ENCODE measurements at places on chromosomes 5 and 9. TPM values are rescaled to one million over a fixed set of nuclear protein-coding genes. Genes with fewer than 3 reads are reported as not detected.
A peak's percentile ranks its signal among the peaks of the same experiment; 100 is the strongest.

The ARHGEF39 gene
- total RNA-seq: 6.3 TPM

The SPARC gene
- total RNA-seq: 2,896 TPM

The TMEM252 gene
- total RNA-seq: not detected

The FAT2 gene
- 2.8 TPM for total RNA-seq

The NLN gene
- total RNA-seq: 43.4 TPM

The SCGB3A2 gene
- total RNA-seq: 0.49 TPM

The FRMD3 gene
- total RNA-seq: 0.40 TPM

The LIFR gene
- total RNA-seq: 62.4 TPM

GRCh38 chr5:141010047-141010793 is 41.0 kb upstream of the PCDHB1 start:
- no peak overlapping the region for H3K4me3 ChIP-seq
- no peak for DNase-seq
- no peaks in the 10 kb centered on the region for H3K27me3 ChIP-seq
- H3K27ac ChIP-seq: peak overlapping the region; percentile 36
- peaks cover 33% of the 10 kb centered on the region for H3K36me3 ChIP-seq

GRCh38 chr9:109743696-109744095 is 36.3 kb upstream of the PALM2AKAP2 start:
- H3K4me3 ChIP-seq: no peak overlapping the region
- H3K27ac ChIP-seq: peak overlapping the region; percentile 10
- no peak for DNase-seq
- no peaks in the 10 kb centered on the region for H3K36me3 ChIP-seq
- no peaks in the 10 kb centered on the region for H3K27me3 ChIP-seq
- H3K4me1 ChIP-seq: peaks cover 34% of the 10 kb centered on the region

DNA sequence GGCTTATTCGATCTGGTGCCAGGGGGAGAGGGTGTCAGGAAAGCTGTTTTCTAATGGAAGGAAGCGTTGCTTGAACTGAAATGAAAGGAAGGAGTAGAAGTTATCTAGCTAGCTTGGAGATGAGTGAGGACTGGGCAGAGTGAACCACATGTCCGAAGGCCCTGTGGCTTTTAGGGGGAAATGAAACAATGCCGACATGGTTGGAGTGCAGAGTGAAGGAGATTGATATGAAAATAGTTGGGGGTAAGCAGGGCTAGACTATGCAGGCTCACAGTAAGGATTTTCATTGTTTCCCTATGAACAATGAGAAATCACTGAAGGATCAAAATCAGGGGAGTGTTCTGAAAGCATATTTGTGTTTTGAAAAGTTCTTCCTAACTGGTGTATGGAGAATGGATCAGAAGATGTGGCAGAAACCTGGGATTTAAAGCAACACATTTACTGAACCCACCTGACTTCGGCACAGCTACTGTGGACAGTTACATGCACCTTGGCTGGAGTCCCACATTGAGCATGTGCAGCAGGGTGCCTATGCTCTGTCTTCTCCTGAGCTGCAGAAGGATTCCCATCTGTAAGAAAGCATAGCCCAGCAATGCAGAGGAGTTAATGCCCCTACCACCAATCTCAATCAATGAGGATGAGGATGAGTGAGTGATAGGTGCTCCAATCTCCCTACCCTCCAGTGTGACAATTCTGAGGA is 144.4 kb upstream of the TBCA start:
- no peak overlapping the region for H3K4me3 ChIP-seq
- H3K4me1 ChIP-seq: no peaks in the 10 kb centered on the region
- H3K36me3 ChIP-seq: peaks cover 2% of the 10 kb centered on the region

- H3K36me3 ChIP-seq: peaks cover 29% of the 10 kb centered on the region
- peaks cover 16% of the 10 kb centered on the region for H3K4me1 ChIP-seq
- H3K4me3 ChIP-seq: no peak overlapping the region
- H3K27me3 ChIP-seq: no peaks in the 10 kb centered on the region
- no peak overlapping the region for H3K27ac ChIP-seq
- DNase-seq: no peak
These were observed 102.2 kb downstream of the HACD4 start for GRCh38 chr9:20929276-20929675.

DNA sequence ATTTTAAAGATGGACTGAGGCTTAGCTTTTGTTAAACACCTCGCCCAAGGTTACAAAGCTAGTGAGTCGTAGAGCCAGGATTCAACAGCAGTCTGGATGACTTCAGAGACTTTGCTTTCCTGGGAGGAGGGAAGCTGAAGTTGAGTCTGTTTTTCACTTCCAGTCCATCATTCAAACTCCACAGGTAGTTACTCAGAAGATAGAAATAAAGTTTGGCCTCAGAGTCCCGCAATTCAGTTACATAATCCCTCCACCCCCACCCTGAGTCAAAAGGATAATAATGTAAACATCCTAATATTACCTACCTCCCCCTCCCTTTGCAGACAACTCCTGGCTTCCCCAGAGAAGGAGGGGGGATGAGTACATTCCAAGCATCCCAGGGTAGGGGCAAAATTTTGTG is 8.1 kb downstream of the HBEGF start:
- H3K36me3 ChIP-seq: peaks cover 4% of the 10 kb centered on the region
- no peak overlapping the region for H3K27ac ChIP-seq
- no peak for DNase-seq
- H3K4me3 ChIP-seq: no peak overlapping the region
- H3K4me1 ChIP-seq: peaks cover 5% of the 10 kb centered on the region

DNA sequence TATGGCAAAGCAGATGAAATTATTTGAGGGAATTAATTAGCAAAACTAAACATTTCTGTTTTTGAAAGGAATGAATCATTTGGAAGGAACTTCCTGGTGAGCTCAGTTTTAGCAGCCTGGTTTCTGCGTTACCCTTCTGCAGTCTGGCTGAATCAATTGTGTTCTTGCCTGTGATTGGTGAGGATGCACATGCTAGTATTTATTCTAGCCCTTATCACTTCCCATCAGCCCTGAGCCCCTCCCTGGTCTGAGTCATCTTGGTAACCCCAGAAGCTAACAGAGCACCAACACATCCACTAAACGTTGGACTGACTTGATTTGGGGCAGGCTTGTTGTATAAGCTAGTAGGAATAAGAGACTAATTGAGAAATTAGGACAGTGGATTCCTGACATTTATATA is 6.6 kb downstream of the TJP2 start:
- no peak overlapping the region for H3K4me3 ChIP-seq
- DNase-seq: no peak
- peaks cover 5% of the 10 kb centered on the region for H3K27me3 ChIP-seq

- H3K4me3 ChIP-seq: no peak overlapping the region
- no peak for DNase-seq
- peaks cover 15% of the 10 kb centered on the region for H3K4me1 ChIP-seq
- no peaks in the 10 kb centered on the region for H3K36me3 ChIP-seq
These were observed 13.5 kb downstream of the GAPT start for GRCh38 chr5:58504766-58505165.

DNA sequence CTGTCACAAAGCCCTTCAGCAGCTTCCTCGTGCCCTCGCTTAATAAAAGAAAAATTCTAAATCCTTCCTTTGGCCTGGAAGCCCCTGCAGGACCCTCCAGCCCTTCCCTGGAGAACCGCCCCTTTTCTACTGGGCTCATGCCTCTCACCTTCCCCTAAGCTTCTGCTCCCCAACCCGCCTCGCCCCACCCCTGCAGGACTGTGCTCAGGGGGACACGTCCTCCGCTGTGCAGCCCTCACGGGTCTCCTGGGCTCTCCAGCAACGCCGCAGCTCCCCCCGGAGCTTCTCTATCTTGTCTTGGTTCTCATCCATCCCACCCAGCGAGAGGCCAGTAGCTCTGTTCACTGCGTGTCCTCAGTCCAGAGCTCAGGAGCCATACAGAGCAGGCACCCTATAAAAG is 65.6 kb upstream of the SARDH start:
- no peak for DNase-seq
- peaks cover 1% of the 10 kb centered on the region for H3K36me3 ChIP-seq
- H3K4me3 ChIP-seq: no peak overlapping the region
- peaks cover 4% of the 10 kb centered on the region for H3K4me1 ChIP-seq

DNA sequence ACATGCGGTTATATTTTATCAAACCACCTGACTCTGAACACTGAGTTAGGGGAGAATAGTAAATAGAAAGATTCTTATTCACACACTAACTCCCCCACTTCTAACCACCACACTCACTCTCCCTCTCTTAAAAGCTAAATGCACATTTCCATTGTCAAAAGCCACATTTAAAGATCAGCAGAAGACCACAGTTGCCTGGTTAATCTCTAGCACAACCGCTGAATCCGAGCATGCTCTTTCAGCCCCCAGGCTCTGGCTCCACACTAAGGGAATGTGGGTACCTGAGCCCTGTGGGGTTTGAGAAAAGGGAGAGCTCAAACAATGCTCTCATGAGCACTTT is 35.7 kb downstream of the PFDN1 start:
- no peak for DNase-seq
- H3K36me3 ChIP-seq: peaks cover 9% of the 10 kb centered on the region
- H3K4me1 ChIP-seq: peaks cover 7% of the 10 kb centered on the region
- H3K27ac ChIP-seq: peak overlapping the region; percentile 37
- H3K27me3 ChIP-seq: no peaks in the 10 kb centered on the region

DNA sequence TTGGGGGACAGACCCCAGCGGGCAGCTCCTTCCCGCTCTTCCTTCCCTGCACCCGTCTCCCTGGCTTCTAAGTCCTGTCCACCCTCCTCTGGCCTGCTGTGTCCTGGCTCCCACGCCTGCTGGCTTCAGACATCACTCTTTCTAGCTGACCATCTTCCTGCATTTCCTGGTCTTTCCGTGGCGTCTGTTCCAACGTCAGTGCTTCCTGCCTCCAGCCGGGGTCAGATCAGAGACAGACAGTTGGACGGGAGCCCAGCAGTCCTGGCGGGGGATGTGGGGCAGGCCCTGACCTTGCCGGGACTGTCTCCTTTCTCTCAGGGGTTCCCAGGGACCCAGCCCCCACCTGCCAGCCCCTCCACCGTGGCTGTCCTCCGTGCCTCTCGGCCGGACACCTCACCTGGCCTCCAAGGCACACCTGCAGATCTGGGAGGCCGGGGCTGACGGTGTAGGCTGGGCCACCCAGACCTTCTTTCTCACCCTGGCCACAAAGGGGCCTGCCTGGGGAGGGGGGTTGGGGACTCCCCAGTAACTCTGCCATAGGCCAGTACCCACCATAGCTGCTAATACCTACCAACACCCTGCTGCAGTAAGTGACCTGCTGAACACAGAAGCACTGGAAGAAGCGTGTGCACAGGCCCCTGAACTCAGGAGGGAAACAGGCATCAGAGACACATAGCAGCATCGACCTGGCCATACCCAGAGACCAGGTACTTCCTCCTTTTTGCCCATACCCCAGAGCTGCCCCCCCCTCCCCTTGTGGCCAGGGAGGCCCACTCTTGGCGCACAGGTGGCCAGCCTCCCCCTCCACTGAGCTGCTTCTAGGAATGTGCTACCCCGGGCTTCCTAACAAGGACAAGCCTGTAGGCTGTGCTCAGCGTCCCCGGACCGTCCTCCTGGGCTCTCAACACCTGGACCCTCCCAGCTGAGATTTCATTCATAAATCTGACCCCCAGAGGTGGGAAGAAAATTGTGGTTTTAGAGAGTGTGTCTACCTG is 5.1 kb downstream of the NRARP start:
- H3K4me3 ChIP-seq: peak overlapping the region; percentile 68
- H3K4me1 ChIP-seq: peaks cover 20% of the 10 kb centered on the region
- H3K27ac ChIP-seq: no peak overlapping the region
- H3K36me3 ChIP-seq: no peaks in the 10 kb centered on the region
- H3K27me3 ChIP-seq: peaks cover 62% of the 10 kb centered on the region

- H3K27ac ChIP-seq: no peak overlapping the region
- no peaks in the 10 kb centered on the region for H3K27me3 ChIP-seq
- H3K4me3 ChIP-seq: no peak overlapping the region
- H3K36me3 ChIP-seq: peaks cover 3% of the 10 kb centered on the region
- peaks cover 58% of the 10 kb centered on the region for H3K4me1 ChIP-seq
These were observed 44.0 kb downstream of the ROR2 start for GRCh38 chr9:91905991-91906469.

DNA sequence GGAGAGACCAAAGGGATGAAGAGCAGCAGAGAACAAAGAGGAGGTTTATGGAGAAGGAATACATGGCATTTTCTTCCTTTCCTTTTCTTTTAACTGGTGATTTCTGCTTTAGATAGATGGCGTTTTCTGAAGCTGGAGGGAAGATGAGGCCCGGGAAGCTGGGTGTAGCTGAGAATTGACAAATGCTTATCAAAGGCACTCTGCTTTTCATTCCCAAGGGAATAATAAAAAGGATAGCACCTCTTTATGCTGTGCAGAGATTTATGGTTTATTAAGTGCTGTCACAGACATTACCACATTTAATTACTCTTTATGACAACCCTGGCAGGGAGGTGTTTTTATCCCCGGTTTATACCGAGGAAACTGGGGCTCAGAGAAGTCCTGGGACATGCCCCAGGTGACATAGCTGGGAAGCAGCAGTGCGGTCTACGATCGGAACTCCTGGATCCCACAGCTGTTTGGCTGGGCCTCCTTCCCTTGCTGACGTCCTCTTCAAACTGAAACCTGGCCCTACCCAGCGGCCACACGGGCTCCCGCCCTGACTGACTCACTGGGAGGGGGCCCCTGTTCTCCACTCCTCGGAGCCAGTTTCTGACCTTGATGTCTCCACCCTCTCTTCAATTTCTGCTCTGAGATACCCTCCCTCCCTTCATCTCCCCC is 8.2 kb upstream of the EPB41L4B start:
- peak overlapping the region; percentile 80 for H3K27ac ChIP-seq
- H3K36me3 ChIP-seq: no peaks in the 10 kb centered on the region
- H3K27me3 ChIP-seq: peaks cover 4% of the 10 kb centered on the region
- no peak for DNase-seq

DNA sequence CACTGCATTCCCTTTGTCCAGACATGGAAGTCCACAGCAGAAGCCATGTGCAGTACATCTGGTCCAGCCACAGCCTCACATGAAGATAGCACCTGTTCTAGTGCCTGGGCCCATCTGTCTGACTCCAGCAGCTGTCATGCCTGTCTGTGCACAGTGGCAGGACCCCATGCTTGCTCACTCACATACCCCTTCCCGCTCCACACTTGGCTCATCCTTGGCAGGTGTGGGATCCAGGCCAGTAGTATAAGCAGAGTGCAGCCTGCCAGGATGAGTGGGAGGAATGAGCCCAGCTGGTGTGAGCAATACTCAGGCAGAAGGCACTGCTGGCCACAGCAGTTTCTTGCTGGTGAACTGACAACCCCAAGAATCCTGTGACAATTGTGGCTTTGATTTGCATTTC is 168.0 kb downstream of the PRDM9 start:
- DNase-seq: no peak
- no peak overlapping the region for H3K27ac ChIP-seq
- H3K4me1 ChIP-seq: peaks cover 10% of the 10 kb centered on the region
- H3K36me3 ChIP-seq: no peaks in the 10 kb centered on the region
- no peak overlapping the region for H3K4me3 ChIP-seq
